Activated T-helper 2 cell treated with anti-CD3 and anti-CD28 coated beads, Interferon-gamma antibody, Interleukin-2, Interleukin-4, amounts not matched to agents 10 μg/mL and 5 μg/mL and 100 μg/mL, durations not matched to agents 14 hours and 24 hours and 36 hours (primary cell): ENCODE measurements at places on chromosomes 12 and 14. TPM values are rescaled to one million over a fixed set of nuclear protein-coding genes. Genes with fewer than 3 reads are reported as not detected.

DNA sequence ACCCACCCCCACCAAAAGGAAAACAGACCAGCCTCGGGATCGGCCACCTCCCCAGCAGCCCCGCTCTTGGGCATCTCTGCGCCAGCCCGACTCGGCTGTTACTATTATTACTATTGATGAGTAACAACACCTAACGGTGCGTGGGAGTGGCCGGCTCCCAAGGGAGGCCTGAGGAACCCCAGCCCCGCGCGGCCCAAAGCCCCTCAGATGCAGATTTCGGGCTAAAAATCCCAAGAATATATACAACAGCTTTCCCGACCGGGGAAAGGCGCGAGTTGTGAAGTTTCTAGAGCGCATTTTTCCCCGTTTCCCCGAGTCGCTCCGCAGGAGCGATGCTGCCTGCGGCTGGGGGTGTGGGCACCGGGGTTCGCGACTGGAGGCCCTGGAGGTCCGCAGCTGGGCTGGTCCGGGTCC lies 565 bp downstream of the NT5DC3 start:
- peak overlapping the region; percentile 89 for H3K4me3 ChIP-seq
- peaks cover 12% of the 10 kb centered on the region for H3K27me3 ChIP-seq
- H3K27ac ChIP-seq: peak overlapping the region; percentile 77
- H3K36me3 ChIP-seq: peaks cover 6% of the 10 kb centered on the region

- peaks cover 8% of the 10 kb centered on the region for H3K27me3 ChIP-seq
- peaks cover 2% of the 10 kb centered on the region for H3K36me3 ChIP-seq
- no peak for DNase-seq
- peaks cover 27% of the 10 kb centered on the region for H3K4me1 ChIP-seq
- no peak overlapping the region for H3K27ac ChIP-seq
- H3K4me3 ChIP-seq: no peak overlapping the region
Observed at GRCh38 chr12:6321905-6322304, 11.4 kb downstream of the PLEKHG6 start.

- H3K4me3 ChIP-seq: no peak overlapping the region
- no peaks in the 10 kb centered on the region for H3K36me3 ChIP-seq
- H3K27me3 ChIP-seq: peaks cover 8% of the 10 kb centered on the region
- no peak for DNase-seq
- H3K27ac ChIP-seq: no peak overlapping the region
Observed at GRCh38 chr12:15757553-15758255, 31.5 kb downstream of the EPS8 start.

DNA sequence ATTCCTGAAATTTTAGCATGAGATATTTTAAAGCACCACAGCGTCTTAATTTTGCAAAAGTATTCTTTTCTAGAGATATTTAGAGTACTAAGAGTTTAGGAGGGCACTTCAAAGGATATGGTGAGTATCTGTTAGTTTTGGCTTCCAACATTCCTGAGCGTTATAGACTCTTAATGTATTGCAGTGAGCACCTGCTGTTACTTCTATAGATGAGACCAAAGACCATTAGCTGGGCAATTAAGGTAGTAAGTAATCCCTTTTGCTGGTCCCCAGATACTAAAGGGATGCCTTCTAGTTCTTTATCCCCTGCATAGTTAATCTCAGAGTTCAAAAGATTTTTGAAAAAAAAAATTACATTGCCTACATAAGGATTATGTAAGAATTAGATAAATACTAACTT lies 975.6 kb downstream of the GALC start:
- DNase-seq: no peak
- no peaks in the 10 kb centered on the region for H3K4me1 ChIP-seq
- no peaks in the 10 kb centered on the region for H3K27me3 ChIP-seq
- H3K27ac ChIP-seq: no peak overlapping the region

The DIO3 gene
- total RNA-seq: not detected in 2 replicates

DNA sequence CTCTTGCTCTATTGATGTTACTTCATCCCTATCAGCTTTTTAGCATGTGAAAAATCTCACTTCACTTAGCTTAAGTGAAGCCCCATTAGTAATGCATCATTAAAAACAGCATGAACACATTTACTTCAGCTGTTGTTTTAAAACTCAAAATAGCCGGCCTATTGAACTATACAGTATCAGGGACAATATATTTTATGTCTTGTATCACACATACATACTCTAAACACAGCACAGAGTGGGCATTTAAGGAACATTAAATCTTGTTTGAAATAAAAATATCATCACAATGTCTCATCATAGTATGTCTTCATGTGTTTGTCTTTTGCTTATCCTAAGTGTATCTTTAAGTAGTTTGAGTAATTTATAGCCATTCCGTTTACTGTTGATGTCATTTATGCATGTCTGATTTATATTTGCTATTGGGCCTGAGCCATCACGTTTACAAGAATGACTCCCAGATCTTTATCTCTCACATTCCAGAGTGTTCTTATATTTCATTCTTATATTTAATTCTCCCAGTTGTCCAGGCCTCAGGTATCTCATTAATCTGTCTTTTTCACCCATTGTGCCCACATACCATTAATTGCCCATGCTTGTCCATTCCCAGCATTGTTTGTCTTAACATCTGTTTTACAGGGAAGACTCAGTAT lies 57.5 kb downstream of the ARHGAP5 start:
- DNase-seq: no peak
- no peaks in the 10 kb centered on the region for H3K4me1 ChIP-seq

The SLC6A15 gene
- not detected in 2 replicates for total RNA-seq

DNA sequence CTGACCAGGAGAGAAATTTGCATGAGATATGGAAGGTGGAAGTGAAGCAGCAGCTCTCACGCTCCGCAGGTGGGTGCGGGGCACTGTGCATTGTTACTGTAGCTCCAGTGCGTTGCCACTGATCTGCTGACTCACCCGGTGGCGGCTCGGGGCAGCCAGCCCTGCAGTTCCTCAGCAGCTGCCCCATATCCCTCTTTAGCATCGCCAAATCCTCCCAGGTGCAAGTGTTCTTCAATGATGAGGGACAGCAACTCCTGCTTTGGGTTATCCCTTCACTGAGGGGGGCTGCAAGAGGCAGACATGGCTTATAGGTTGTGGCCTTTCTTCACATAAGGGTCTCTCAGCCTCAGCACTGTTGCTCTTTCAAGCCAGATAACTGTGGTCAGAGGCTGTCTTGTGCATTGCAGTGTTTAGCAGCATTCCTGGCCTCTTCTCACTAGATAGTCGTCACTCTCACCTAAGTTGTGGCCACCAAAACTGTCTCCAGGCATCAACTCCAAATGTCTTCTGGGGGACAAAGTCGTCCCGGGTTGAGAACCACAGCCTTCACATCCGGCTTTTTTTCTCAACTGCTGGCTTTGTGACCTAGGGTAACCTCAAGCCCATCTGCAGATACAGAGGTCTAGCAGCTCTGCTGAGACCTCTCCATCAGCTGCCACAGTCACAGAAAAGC lies 180.8 kb downstream of the EFCAB11 start:
- peak overlapping the region; percentile 7 for H3K4me3 ChIP-seq
- no peak overlapping the region for H3K27ac ChIP-seq
- H3K27me3 ChIP-seq: peaks cover 10% of the 10 kb centered on the region
- peaks cover 23% of the 10 kb centered on the region for H3K4me1 ChIP-seq
- H3K36me3 ChIP-seq: no peaks in the 10 kb centered on the region

The TAS2R9 gene
- total RNA-seq: not detected in 2 replicates

The PAX9 gene
- not detected in 2 replicates for total RNA-seq

DNA sequence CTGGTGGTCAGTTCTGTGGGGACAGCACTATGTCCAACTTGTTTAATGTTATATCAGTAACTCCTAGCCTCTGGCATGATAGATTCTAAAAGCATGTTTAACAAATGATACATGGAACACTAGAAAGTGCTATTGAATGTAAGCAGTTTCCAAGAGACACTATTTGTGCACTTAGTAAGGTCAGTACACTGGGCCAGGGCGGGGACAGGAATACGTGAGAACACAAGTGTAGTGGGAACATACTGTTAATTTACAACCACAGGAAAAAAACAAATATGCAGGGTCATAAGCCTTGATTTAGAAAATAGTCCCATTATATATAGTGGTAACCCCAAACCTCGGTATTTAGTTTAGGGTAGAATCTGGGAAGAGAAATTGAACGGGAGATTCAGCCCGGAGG lies 88.9 kb upstream of the SLC38A2 start:
- H3K27me3 ChIP-seq: no peaks in the 10 kb centered on the region
- H3K4me1 ChIP-seq: peaks cover 40% of the 10 kb centered on the region
- H3K27ac ChIP-seq: no peak overlapping the region
- H3K36me3 ChIP-seq: peaks cover 11% of the 10 kb centered on the region
- H3K4me3 ChIP-seq: no peak overlapping the region
- DNase-seq: no peak

DNA sequence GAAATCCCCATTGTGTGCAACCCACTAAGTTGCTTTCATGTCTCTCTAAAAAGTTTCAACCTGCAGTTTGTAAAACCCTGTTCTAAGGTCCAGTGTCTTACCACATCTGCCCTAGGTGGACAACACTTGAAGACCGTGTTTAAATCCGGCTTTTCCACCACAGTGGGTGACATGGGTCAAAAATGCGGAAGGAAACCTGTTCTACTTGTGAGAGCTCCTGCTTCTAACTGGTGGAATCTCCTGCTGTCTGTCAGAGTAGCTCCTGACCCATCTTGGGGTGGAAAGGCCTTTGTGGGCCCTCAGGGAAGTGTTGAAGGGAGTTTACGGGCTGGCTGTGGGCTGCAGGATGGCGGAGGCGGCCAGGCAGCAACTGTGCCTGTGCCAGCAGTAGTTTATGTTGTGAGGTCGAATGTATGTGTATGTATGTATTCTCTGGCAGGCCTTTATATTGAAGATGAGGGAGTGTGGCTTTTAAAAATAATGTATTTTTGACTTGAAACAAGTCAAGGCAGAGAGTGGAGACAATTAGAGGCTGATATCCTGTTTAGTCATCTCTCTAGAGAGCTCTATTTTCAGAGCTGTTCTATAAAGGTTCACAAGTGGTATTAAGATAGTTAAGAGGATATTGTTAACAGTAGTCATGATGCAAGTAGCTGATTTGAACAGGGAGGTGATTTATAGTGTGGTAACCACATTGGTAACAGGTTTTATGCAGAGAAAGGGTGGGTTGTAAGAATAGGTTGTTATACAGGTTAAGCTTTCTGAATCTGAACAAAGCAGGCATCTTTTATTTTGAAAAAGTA lies 67.0 kb downstream of the PRKCH start:
- no peaks in the 10 kb centered on the region for H3K27me3 ChIP-seq
- H3K4me1 ChIP-seq: peaks cover 34% of the 10 kb centered on the region
- peak overlapping the region; percentile 26 for H3K4me3 ChIP-seq
- peaks cover 28% of the 10 kb centered on the region for H3K36me3 ChIP-seq
- DNase-seq: no peak
- H3K27ac ChIP-seq: no peak overlapping the region

GRCh38 chr12:76201758-76202157 lies 117.3 kb upstream of the NAP1L1 start:
- no peak for DNase-seq
- no peak overlapping the region for H3K27ac ChIP-seq
- H3K4me1 ChIP-seq: no peaks in the 10 kb centered on the region
- H3K27me3 ChIP-seq: peaks cover 17% of the 10 kb centered on the region
- H3K4me3 ChIP-seq: no peak overlapping the region

GRCh38 chr14:50823762-50824636 lies 7.0 kb downstream of the NIN start:
- no peak for DNase-seq
- peaks cover 50% of the 10 kb centered on the region for H3K36me3 ChIP-seq
- H3K27ac ChIP-seq: peak overlapping the region; percentile 77

The CGRRF1 gene
- total RNA-seq: 6.2 and 9.1 TPM in 2 replicates

GRCh38 chr12:63152321-63152700 lies 1.3 kb upstream of the AVPR1A start:
- H3K27ac ChIP-seq: no peak overlapping the region
- H3K27me3 ChIP-seq: peaks cover 46% of the 10 kb centered on the region

The P2RX2 gene
- total RNA-seq: not detected in 2 replicates

The CELA1 gene
- not detected in 2 replicates for total RNA-seq

The SOAT2 gene
- total RNA-seq: not detected in 2 replicates

The CLEC6A gene
- not detected in 2 replicates for total RNA-seq

- no peak overlapping the region for H3K4me3 ChIP-seq
- H3K36me3 ChIP-seq: no peaks in the 10 kb centered on the region
Observed at GRCh38 chr12:13702381-13702780, 279.0 kb downstream of the GRIN2B start.

DNA sequence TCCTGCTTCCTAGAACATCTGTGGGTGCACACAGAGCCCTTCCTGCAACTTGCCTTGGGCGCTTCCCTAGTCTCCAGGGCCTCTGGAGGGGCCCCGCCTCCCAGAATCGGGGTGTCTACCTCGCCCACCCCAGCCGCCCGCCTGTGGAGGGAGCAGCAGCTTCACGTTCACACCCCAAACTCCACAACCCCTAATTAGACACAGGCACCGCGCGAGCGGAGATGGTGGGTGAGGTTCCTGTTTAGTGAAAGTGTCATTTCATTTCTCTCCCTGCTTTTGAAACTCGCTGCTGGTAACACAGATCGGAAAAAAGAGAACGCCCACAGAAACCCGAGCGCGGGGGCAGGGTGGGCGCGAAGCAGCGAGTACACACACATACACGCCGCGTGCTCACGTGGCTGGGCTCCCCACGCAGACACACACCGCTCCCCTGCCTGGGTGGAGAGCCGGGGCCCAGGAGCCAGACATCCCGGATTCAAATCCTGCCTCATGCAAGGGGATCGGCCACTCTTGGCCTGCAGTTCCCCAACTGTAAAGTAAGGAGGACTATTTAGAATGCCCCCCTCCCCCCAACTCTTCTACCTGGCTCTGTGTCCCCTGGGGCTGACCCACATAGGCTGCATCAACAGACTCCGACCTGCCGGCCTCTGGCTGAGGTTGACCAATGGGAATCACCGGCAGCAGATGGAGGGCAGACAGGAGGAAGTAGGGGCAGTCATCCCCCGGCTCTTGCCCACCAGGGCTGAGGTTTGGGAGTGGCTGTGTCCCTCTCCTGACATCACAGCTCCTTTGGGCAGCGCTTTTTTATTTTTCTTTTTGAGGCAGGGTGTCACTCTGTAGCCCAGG lies 79.2 kb upstream of the NCOR2 start:
- peaks cover 9% of the 10 kb centered on the region for H3K27me3 ChIP-seq
- H3K36me3 ChIP-seq: peaks cover 2% of the 10 kb centered on the region
- no peak overlapping the region for H3K27ac ChIP-seq

GRCh38 chr12:118307069-118307954 lies 65.4 kb downstream of the TAOK3 start:
- peaks cover 29% of the 10 kb centered on the region for H3K4me1 ChIP-seq
- H3K27ac ChIP-seq: peak overlapping the region; percentile 72
- peaks cover 7% of the 10 kb centered on the region for H3K36me3 ChIP-seq
- peak overlapping the region; percentile 73 for H3K4me3 ChIP-seq
- H3K27me3 ChIP-seq: no peaks in the 10 kb centered on the region
- DNase-seq: no peak

DNA sequence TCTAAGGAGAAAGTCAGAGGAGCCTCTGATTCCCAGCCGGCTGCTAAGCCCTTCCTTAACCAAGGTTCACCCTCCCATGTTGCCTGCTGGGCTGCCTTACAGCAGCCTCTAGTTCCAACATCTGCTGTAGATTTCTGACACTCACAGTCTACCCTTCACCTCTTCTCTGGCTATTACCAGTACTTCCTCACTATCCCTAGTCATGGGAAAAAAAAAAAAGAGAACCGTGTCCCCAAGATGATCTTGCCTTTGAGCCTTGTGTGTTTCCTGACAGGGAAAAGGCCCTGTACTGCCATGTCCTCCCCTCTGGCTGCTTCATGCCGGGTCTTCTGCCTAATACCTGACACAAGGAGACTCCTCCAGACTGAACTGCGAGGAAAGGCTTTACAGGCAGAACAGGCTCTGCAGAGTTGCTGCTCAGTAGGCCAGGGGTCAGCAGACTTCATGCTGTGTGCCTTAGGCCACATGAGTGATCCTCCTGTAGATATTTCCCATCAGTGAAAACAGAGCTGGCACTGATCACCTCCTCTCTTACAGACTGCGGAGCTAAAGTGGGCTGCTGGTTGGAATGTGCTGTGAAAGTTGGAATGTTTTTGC lies 46.8 kb downstream of the PRKCH start:
- no peak for DNase-seq
- H3K36me3 ChIP-seq: peaks cover 37% of the 10 kb centered on the region
- no peak overlapping the region for H3K4me3 ChIP-seq

The STRAP gene
- total RNA-seq: 144 TPM in 2 replicates
